ENCODE measurements at places on chromosomes 1 and 21. TPM values are rescaled to one million over a fixed set of nuclear protein-coding genes. Genes with fewer than 3 reads are reported as not detected.

DNA sequence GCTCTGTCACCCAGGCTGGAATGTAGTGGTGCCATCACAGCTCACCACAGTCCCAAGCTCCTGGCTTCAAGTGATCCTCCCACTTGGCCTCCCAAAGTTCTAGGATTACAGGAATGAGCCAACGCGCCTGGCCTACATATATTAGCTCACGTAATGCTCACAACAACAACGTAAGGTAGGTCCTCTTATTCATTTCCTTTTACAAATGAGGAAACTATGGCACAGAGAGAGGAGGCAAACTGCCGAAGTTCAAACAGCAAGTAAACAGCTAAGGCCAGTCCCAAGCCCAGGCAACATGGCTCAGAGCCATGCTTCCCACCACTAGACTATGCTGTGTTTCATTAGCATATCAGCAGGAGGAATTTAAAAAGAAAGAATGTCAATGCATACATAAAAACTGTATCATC lies 284.4 kb downstream of the VAV3 start:
- no peak for DNase-seq

- DNase-seq = peak; percentile 6
Observed at GRCh38 chr1:32539584-32540571, 651 bp downstream of the ZBTB8A start.

DNA sequence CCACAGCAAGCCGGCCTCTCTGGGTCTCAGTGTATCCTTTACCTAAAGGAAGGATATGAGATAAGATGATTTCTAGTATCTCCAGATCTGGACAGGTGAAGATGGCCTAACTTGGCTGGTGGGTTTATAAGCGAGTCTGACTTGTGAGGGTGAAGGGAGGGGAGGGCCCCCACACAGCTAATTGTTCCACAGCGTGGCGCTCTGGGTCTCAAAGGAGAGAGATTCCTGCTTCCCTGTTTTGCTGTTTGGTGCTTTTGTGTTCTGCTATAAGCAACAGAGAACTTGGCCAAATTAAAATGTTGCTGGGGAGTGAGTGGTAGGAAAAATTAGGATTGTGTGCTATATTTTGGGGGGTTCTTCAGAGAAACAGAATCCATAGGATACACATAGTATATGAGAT lies 28.9 kb upstream of the NLRP3 start:
- DNase-seq = no peak

- no peak for DNase-seq
Observed at GRCh38 chr1:53959664-53960250, 13.6 kb downstream of the LRRC42 start.

GRCh38 chr1:220950576-220950975 lies 71.3 kb downstream of the HLX start:
- DNase-seq = no peak

Gene UBL4B
- total RNA-seq = not detected

Gene TNFRSF1B
- 10.5 TPM for total RNA-seq

Gene CCT8
- total RNA-seq = 90.0 TPM

Data from heart right ventricle (tissue), 16 donors.